ENCODE measurements at places on chromosomes 6 and 20. TPM values are rescaled to one million over a fixed set of nuclear protein-coding genes. Genes with fewer than 3 reads are reported as not detected.

DNA sequence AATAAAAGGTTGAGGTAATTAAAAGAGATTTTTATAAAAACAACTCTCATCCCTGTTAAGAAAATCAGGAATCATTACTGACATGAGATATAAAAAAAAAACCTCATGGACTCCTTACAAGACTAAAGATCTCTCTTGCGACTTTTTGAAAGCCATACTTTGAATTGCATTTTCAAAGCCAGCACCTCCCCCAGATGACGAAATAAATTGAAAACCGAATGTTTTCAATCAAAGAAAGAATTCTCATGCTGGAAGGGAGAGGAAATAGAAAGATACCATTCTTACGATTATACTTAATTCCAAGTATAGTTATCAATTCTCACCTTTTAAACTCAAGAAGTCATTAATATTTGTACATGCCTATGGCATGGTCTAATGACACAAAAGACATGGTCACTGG, 452.3 kb downstream of the GJA1 start:
- no peak for DNase-seq

DNA sequence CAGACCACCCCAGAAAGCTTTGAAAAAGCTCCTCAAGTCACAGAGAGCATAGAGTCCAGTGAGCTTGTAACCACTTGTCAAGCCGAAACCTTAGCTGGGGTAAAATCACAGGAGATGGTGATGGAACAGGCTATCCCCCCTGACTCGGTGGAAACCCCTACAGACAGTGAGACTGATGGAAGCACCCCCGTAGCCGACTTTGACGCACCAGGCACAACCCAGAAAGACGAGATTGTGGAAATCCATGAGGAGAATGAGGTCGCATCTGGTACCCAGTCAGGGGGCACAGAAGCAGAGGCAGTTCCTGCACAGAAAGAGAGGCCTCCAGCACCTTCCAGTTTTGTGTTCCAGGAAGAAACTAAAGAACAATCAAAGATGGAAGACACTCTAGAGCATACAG, 39.6 kb downstream of the ZBTB2 start:
- DNase-seq: no peak

GRCh38 chr6:113564371-113565171, 292.6 kb upstream of the MARCKS start:
- DNase-seq: peak; percentile 66

- no peak for DNase-seq
These were observed 52.2 kb downstream of the FKBP1C start for GRCh38 chr6:63263444-63263843.

The GJA10 gene
- not detected for total RNA-seq

The GSTA2 gene
- 0.27 TPM for total RNA-seq

The AKAP12 gene
- total RNA-seq: 56.6 TPM

Measured in thyroid gland (tissue), 4 donors.